Fibroblast of villous mesenchyme (primary cell): ENCODE measurements at places on chromosomes 4 and X. TPM values are rescaled to one million over a fixed set of nuclear protein-coding genes. Genes with fewer than 3 reads are reported as not detected.

ITM2A gene
- total RNA-seq = under 0.01 TPM in 1 of 2 replicates, not detected in the other

TEX13C gene
- total RNA-seq = not detected in 2 replicates

TCEAL7 gene
- 37.0 and 44.5 TPM in 2 replicates for total RNA-seq

KLF8 gene
- 2.3 and 3.0 TPM in 2 replicates for total RNA-seq

SLC9B1 gene
- total RNA-seq = 0.43 and 0.64 TPM in 2 replicates

FGFBP1 gene
- total RNA-seq = not detected in 2 replicates

EGF gene
- 1.9 and 6.5 TPM in 2 replicates for total RNA-seq

RGN gene
- total RNA-seq = 3.5 and 6.5 TPM in 2 replicates

NMU gene
- not detected in 2 replicates for total RNA-seq

CT45A10 gene
- not detected in 2 replicates for total RNA-seq

PDGFC gene
- 145 and 184 TPM in 2 replicates for total RNA-seq

CXorf58 gene
- not detected in 2 replicates for total RNA-seq

DNA sequence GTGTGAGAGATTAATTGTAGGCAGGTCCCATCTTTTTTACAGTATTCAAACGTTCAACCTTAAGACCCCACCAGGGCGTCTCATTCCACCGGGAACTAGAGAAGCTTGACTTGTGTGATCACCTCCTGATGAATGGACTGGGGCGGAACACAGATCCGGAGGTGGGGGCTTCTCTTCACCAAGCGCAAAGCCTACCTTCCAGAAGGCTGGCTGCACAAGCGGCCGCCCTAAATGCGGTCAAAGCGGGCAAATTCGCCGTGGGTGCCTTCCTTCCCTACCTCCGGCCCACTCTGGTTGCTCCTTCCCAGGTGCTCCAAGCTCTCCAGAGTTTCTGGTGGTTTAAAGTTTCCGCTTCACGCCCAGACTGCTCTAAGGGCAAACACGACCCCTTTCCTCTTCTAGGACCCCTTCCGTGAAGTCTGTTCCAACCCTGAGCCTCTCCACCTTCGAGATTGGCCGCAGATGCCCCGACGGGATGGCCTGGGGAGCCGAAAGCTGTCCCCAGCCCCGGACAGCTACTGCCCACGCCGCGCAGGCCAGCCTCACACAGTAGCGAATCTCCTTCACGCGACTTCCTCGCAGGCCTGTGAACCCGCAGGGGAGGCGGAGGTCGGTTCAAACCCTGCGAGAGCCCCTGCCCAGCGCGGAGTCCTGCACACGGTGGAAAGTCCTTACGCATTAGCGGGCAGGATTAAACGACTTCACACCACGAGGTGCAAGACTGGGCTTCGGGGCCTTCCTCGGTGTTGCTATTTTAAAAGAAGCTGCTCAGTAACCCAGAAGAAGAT, 1.6 kb upstream of the WWC2 start:
- DNase-seq = no peak

DNA sequence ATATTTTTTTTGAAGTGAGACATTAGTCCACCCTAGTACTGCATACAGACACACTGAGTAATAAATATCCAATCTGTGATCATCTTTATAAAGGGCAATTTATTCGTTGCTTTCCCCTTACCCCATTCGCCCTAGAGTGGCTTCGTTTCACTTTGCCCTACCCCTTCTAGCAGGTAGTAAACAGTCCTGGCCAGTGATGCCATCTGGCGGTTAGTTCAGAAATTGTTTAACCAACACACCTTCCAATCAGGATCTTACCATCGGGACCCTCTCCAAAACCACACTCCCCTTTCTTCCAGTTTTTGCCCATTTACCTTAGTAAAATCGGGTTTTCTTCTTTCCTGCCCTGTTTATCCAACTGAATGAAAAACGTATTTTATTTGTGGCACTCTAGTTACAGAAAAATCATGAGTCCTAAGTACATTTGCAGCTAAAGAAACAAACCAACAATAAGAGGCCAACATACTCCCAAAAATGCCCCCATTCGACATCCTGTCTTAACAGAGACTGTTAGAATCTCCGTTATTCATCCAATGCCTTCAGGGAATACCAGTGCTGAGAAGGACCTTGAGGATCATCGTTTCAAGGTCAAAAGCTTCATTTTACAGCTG, 2.2 kb downstream of the PPA2 start:
- peak; percentile 81 for DNase-seq

- no peak for DNase-seq
Observed at GRCh38 chr4:81460834-81461233, 10.9 kb downstream of the RASGEF1B start.

DNA sequence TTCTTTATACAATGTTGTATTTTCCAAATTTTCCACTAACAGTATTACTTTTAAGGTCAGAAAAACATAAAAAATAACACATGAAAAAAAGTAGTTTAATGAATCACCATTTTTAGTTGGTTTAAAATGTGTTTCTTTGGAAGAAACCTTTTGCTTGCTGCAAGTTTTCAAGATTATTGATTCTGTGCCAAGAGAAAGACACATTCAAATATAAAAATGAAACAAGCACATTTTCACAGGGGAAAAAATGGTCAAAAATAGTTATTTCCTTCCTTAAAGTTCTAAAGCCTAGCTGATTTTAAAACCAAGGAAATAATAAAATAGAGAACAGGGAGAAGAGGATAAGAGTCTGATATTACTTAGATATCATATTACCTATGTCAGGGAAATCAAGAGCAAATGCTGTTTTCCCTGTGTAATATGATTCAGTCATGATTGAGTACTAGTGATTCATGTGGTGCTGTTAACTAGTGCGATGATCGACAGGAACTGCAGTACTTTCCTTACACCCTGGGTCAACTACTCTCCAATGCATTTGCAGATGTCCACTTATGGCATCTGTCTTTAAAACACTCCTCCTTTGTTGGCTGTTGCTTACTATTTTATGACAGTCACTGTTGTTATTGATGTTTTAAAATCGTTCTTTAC, 103.8 kb downstream of the CAMK2D start:
- DNase-seq = no peak

DNA sequence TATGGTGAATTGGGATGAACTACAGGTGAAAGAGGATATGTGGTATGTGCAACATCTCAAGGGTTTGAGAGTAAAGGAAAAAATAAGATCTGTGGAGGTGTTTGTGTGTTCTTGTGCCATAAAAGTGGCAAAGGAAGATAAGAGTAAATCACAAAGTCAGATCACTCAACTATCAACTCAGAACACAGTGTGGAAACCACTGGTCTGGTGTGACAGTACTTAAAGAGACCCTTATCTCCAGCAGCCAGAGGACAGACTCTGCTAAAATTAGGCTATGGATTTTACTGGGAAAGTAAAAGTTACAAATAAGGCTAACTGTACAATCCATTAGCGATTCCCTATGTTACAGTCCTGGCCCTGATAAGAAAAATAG, 54.0 kb upstream of the PRDM8 start:
- DNase-seq = no peak

DNA sequence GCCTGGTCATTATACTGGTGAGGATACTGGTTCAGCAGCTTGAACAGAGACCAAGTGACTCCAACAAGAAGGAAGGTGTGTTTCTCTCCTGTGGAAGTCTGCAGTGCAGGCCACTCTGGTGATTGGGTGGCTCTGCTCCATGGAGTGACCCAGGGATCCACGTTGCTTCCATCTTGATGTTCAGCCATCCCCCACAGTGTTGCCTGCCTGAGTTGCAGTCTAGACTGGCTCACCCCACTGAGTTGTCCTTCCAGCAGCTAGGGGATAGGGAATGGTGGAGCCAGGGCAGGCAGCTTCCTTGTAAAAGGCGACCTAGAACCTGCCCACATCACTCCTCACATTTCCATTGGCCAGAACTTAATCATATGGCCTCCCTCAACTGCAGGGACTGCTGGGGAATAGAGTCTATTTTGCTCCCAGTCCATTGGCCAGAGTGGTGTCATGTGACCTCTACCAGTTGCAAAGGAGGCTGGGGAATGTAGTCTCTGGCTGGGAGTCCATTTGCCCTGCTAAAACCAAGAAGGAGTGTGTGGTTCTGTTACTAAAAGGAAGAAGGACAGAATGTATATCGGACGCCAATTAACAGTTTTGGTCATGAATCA, 8.0 kb downstream of the MAN2B2 start:
- DNase-seq = peak; percentile 20

DNA sequence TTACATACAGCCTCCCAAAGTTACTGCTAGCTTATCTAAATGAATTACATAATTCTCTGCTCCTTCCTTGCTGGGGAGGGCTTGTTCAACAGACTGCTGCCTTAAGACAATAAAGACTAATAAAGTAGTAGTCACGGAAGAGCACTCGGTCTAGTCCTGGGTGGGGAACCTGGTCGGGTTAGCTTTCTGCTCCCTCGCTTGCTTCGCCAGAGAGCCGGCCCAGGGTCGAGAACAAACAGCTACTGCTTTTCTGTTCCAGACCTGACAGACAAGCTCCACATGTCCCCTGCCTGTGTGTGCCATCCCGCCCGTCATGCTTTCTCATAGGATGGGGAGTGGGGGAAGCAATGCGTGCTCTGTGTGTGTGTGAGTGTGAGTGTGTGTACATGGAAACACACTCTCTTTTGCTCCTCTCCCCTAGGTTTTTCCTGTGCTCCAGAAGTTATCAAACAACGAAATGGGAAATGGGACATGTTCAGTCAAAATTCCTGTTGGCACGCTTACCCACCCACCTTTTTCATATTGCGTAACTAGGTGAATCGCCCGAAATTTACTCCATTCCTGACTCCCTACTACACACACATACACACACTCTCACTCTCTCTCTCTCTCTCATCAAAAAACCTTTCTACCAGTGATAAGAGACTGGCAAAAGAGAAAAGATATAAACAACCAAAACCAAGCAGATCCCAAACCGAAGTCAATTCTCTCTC, 1.3 kb downstream of the NPY1R start:
- DNase-seq = no peak

DNA sequence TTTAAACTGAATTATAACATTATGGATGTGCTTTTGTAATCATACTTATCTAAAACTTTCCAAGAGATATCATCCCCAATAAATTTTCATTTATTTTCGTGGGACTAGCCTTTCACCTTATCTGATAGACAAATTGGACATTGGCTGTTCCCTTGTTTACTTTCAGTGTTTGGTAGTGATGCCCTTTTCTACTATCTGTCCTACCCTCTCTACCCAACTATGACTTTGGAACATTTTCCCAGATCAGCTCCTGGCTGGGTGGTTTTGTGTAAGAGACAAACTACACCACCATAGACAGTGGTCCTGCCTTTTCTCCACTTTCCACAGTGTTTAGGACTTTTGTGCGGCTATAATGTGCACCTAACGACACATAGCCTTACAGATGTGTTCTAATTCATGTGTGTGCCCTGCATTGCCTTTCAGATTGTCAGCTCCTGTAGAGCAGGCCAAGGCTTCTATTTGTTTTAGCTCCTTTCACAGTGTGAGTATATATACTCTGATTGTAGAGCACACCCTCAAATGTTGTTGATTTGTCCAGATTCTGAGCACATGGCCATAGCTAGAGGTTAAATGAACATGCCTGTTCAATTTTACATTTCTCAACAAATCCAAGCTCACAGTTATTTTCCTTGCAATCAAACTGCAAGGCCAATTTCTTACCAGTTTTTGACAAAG, 63.0 kb upstream of the TRPC5OS start:
- DNase-seq = no peak

DNA sequence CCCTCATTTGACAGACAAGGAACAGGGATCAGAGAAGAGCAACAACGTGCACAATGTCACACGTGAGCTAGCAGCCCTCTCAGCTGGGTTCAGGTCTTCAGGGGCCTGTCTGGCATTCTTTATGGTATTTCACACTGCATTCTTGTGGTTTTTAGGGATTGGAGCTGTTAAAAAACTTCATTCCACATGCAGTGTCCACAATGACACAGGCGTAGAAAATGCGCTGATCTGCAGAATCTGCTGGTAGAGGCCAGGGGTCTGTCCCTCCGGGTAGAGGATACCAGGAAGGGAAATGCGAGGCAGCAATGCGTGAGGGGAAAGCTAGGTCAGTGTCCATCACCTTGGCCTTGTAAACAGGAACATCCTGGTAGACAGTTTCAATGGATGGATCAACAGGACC, 36.6 kb downstream of the MAP7D3 start:
- peak; percentile 76 for DNase-seq

- DNase-seq = peak; percentile 69
Observed at GRCh38 chr4:109406337-109406931, 27.2 kb upstream of the SEC24B start.

DNA sequence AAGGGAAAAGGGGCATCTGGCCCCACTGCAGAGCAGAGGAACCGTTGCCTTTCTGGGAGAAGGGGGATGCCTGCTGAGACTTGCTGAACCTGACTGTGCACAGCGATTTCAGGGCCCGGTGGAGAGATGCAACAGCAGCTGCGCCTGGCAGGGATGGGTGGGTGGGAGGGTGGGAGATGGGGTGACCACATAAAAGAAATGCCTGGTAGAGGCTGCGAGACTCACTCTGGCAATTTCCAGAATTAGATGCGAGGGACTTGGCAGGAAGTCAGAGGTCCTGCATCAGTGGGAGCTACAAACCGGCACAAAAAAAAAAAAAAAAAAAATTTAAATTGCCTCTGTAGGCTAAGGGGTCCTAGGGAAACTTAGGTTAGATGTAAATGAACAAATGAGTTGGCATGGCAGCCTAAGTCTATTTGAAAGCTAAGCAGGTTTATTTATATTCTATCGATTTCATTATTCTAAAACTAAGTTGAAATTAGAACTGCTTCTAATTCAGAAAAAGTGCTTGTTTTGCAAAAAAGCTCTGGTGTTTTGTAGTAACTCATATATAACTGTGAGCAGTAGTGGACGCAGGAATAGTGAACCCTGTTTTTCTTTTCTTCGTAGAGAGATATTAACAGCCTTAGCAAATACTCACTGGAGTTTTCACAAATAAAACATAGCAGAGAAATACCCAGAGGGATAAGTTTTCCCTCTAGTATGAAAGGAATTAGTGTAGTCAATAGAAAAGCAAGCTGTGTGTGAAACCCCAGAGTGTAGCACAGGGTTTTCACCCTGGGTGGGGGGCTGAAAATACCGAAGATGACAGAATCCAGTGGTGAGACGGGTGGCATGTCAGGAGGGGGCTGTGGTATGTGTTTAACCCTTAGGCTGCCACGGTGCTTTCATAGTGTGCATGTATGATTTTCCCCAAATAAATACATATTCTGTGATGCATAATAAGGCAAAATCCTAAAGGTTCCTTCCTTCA, 130.1 kb downstream of the EGF start:
- DNase-seq = no peak

DNA sequence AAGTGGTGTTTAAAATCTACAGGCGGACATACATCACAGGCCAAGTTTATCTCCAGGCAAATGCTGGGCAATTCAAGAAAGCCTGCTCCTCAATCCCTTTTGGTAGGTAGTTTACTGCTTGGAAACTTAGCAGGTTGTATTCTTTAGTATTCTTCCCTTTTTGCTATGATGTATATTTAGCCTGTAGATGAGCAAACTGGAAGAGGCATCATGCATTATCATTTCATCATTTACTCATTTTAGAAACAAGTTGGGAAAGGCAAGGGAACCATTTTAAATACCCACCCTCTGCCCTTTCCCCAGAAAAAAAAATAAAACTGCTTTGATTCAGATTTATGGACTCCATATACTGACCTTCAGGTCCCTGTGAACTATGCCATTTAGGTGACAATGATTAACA, 213.2 kb downstream of the CAMK2D start:
- DNase-seq = no peak
